H4 (cell line): ENCODE measurements at places on chromosomes 1 and 21. TPM values are rescaled to one million over a fixed set of nuclear protein-coding genes. Genes with fewer than 3 reads are reported as not detected.

ARID4B gene
- total RNA-seq, result 9.5 and 10.0 TPM in 2 replicates

SLC35A3 gene
- total RNA-seq, result 15.1 and 28.5 TPM in 2 replicates

MYCL gene
- not detected in 2 replicates for total RNA-seq

C8B gene
- not detected in 2 replicates for total RNA-seq

PLEKHN1 gene
- total RNA-seq, result 0.08 and 1.2 TPM in 2 replicates

BRDT gene
- not detected in 2 replicates for total RNA-seq

C1orf141 gene
- total RNA-seq, result not detected in 2 replicates

SMIM1 gene
- total RNA-seq, result not detected in 2 replicates

AMY1C gene
- not detected in 2 replicates for total RNA-seq

MSH4 gene
- total RNA-seq, result not detected in 2 replicates

IRF6 gene
- total RNA-seq, result not detected in 2 replicates

SNX7 gene
- 55.8 and 63.5 TPM in 2 replicates for total RNA-seq

ANXA9 gene
- 0.04 and 0.23 TPM in 2 replicates for total RNA-seq

ZBTB7B gene
- total RNA-seq, result 8.3 and 10.6 TPM in 2 replicates

DNA sequence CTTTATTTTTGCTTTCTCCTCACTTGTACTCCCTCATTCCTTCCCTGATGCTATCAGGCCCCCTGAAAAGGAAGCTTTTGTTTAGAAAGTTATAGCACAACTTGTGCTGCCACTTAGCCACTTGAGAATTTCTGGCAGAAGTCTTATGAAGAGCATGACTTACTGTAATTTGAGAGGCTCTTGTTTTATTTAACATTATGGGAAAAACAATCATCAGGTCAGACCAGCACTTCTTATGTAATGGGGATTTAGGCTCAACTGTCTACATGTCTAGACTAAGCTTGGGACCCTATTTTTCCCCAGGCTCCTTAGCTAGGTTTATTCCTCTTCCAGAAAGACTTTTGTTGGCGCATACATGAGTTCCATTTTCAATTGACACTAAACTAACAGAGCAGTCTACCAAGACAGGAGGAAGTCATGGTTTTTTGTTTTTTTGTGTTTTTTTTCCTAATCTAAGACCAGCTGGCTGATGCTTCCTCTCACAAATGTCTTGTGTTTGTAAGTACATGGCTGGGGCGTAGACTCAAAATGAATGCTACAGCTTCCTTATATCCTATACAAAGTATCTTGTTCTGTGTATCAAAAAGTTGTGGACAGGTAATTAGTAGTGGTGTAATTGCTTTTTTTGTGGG lies 31.5 kb downstream of the TNFSF4 start:
- peak; percentile 32 for DNase-seq

GRCh38 chr1:230935852-230936251 lies 42.8 kb downstream of the TTC13 start:
- no peak for DNase-seq

- DNase-seq, result no peak
Observed at GRCh38 chr1:156245451-156246232, 2.2 kb downstream of the PAQR6 start.

DNA sequence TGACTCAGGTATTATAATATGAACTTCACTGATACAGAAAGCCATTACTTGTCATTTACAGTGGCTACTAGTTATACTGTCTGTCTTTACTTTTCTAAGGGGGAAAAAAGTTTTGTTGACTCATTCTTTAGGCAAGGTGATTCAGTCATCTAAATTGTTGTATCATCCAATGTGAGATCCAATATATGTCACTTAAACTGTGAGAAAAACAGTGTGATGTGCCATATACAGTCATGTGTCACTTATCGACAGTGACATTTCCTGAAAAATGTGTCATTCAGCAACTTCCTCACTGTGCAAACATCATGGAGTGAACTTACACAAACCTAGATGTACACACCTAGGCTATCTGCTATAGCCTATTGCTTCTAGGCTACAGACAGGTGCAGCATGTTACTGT lies 57.6 kb downstream of the KCNK2 start:
- no peak for DNase-seq

- DNase-seq, result no peak
Observed at GRCh38 chr21:25842925-25843324, 108.2 kb downstream of the GABPA start.

- no peak for DNase-seq
Observed at GRCh38 chr1:94282143-94282711, 44.8 kb upstream of the ARHGAP29 start.

GRCh38 chr1:227225715-227226346 lies 92.5 kb downstream of the CDC42BPA start:
- DNase-seq, result no peak

DNA sequence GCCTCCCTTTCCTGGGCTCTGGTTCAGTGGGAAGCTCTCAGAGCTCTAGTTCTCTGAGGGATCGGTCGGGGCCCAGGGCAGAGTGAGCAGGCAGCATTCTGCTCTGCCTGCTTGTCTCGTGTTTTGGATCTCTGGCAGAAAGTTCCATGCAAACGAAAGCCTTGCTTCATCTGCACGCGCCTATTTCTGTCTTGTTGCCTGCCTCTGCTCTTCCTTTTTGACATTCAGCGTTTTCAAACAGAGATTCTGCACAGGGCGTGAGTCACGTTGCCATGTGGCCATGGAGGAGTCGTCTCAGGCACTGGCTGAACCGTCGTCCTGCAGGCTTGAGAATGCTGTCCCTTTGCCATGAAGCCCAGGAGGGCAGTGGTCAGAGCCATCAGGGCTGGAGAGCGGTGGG lies 20.3 kb downstream of the AJAP1 start:
- DNase-seq, result no peak

GRCh38 chr1:156709757-156710489 lies 4.5 kb upstream of the CRABP2 start:
- peak; percentile 76 for DNase-seq

DNA sequence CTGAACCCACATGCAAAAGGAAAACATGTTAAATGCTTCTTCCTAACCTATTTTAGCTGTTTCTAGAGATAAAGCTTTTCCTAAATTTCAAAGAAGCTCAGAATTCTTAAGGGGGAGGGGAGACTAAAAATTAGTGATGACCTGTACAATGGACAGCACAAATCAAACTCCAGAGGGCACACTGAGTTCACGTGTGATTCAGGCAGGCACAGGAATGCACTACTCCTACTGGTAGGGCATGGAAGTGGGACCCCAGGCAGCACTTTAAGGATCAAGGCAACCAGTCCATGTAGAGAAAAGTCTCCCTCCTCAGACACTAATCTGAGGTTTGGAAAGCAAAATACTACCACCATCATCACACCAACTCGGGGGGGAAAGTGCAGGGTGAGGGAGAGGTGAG lies 31.3 kb upstream of the CLCA4 start:
- DNase-seq, result peak; percentile 16

DNA sequence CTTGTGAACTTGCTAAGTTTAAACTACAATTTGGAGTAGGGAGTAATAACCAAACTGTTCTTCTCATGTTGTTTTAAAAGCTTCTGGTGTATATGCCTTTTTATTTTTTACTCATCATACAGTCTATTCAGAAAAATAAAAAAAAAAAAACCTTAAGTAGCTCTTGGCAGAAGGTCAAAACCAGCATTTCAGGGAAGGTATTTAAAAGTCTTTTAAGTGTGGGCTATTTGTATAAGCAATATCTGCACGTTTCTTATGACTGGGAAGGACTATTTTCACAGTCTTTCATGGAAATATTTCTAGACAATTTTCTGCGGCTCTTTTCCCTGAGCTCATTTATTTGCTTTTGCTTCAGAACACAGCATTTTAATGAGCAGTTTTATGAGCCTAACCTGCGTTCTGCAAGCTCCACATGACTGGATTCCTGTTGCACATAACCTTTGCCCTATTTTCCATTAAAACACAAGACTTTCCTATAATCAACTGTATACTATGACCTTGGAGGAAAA lies 60.9 kb upstream of the C1orf105 start:
- peak; percentile 90 for DNase-seq

DNA sequence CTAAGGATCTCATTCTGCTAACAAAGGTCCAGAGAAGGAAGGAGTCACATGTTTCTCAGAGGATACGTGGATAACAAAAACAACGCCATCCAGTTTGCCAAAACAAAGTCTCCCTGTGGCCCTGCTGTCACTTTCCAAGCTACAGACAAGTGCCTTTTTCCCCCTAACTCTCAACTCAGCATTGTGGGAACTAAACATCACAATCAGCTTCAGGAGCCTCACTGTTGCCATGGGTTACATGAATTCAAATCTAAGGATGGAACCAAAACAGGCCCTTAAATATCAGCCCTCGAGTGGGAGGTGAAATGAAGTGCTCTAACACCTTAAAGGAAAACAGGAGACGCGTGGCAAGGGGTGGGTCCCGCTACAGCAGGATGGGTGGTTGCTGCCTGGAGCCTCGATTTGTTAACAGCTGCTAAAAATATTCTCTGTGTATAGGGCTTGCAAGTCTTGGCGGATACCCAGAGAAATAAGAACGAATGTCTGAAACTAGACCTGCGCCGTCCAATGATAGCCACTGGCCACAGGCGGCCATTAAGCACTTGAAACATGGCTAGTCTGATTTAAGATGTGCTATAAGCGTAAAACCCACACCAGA lies 66.4 kb upstream of the SOD1 start:
- DNase-seq, result no peak

DNA sequence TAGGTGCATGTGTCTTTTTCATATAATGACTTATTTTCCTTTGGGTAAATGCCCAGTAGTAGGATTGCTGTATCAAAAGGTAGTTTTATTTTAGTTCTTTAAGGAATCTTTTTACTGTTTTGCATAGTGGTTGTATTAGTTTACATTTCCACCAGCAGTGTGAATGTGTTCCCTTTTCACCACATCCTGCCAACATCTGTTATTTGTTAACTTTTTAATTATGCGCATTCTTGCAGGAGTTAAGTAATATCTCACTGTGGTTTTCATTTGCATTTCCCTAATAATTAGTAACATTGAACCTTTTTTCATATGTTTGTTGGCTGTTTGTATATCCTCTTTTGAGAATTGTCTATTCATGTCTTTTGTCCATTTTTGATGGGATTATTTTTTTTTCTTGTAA lies 1761.9 kb downstream of the PLA2G4A start:
- DNase-seq, result no peak

DNA sequence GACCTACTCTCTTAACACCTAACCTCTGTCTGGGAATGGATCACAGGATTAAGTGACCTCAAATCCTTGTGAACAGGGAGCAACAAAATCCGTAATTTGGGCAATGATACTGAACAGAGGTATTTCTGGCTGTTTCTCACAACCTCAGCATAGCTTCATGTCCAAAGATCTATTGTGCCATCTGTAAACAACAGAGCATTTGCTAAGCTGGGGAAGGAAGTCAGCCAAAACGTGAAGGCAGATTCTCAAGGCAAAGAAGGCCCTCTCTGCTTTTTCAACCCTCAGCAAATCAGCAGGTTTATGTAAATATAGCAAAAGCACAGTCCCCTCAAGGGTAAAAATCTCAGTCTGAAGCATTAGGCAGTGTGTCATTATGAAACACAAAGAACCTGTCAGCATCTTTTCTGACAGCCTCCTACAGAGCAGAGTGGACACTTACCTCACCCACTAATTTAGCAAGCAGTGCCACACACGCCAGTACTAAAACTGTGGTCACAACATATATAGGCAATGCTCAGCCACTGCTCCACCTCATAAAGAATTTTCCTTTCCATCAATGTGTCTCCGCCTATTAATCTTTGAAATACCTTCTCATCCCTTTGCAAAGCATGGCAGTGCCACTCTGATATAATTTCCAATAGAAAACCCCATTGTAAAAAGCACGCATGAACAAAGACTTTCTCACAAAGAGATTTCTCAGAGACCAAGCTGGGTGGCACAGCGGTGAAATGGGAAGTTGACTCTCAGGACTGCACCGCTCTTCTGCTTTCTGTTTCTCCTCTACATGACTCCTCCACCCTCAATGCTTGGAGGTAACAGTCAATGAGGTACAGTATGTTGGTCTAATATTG lies 188.0 kb downstream of the RERE start:
- peak; percentile 8 for DNase-seq

DNA sequence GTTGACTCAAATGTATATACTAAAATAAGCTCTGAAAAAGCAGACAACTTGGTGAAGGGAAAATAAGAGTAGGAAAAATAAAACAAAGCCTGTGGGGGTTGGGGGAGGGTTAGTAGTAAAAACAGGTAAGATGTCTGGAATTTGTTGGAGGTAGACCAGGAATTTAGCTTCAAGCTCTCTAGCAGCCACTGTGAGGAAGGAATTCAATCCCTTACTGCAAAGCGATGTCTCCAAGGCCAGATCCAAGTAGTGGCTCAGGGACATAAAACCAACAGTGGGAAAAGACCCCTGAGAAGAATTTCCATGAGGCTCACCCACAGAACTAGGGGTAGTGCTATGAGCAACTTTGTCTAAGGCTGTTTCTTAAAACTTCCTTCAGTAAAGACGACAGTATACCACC lies 7.8 kb downstream of the ANGPTL7 start:
- no peak for DNase-seq

- no peak for DNase-seq
Observed at GRCh38 chr1:229237320-229237719, 33.6 kb upstream of the RAB4A start.

- DNase-seq, result no peak
Observed at GRCh38 chr1:174712541-174712940, 264.8 kb downstream of the GPR52 start.

- DNase-seq, result no peak
Observed at GRCh38 chr1:214708321-214708955, 105.4 kb downstream of the CENPF start.

- DNase-seq, result no peak
Observed at GRCh38 chr21:36235058-36235582, 78.5 kb downstream of the DOP1B start.

- DNase-seq, result no peak
Observed at GRCh38 chr1:87108814-87109411, 194.5 kb downstream of the HS2ST1 start.

DNA sequence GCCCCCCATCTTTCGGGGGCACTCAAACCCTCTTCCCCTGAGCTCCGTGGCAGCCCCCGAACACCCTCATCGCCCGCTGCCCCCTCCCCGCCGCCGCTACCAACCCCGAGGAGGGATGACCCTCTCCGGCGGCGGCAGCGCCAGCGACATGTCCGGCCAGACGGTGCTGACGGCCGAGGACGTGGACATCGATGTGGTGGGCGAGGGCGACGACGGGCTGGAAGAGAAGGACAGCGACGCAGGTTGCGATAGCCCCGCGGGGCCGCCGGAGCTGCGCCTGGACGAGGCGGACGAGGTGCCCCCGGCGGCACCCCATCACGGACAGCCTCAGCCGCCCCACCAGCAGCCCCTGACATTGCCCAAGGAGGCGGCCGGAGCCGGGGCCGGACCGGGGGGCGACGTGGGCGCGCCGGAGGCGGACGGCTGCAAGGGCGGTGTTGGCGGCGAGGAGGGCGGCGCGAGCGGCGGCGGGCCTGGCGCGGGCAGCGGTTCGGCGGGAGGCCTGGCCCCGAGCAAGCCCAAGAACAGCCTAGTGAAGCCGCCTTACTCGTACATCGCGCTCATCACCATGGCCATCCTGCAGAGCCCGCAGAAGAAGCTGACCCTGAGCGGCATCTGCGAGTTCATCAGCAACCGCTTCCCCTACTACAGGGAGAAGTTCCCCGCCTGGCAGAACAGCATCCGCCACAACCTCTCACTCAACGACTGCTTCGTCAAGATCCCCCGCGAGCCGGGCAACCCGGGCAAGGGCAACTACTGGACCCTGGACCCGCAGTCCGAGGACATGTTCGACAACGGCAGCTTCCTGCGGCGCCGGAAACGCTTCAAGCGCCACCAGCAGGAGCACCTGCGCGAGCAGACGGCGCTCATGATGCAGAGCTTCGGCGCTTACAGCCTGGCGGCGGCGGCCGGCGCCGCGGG lies 837 bp downstream of the FOXD3 start:
- DNase-seq, result no peak
